ENCODE measurements at places on chromosomes 6 and 20. TPM values are rescaled to one million over a fixed set of nuclear protein-coding genes. Genes with fewer than 3 reads are reported as not detected.

Gene NMBR
- total RNA-seq, result not detected

Gene THBS2
- not detected for total RNA-seq

Gene RNF5
- total RNA-seq, result 73.5 TPM

Gene NDRG3
- 23.7 TPM for total RNA-seq

Gene CST7
- total RNA-seq, result not detected

Gene RIPOR3
- total RNA-seq, result not detected

Gene RSPO3
- not detected for total RNA-seq

Measured in Karpas-422 (cell line).